ENCODE measurements at places on chromosomes 3 and 15.
A peak's percentile ranks its signal among the peaks of the same experiment; 100 is the strongest.

DNA sequence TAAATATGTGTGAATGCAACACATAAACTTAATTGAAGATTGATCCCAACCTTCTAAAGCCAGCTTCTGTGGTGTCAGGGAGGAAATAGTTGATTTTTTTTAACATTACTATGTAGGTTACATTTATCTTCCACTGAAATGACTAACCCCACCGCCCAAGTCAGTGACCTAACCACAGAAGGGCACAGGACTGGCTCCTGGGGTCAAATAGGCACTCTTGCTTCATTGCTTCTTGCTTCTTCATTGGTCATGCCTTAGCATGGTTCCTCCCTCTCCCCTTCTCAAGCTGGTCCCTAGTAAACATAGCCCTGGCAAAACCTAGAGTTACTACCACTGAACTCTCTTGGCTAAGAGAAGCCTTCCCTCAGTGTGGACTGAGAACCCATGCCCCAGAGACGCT is 12.3 kb downstream of the EIF1B start:
- no peak for DNase-seq

DNA sequence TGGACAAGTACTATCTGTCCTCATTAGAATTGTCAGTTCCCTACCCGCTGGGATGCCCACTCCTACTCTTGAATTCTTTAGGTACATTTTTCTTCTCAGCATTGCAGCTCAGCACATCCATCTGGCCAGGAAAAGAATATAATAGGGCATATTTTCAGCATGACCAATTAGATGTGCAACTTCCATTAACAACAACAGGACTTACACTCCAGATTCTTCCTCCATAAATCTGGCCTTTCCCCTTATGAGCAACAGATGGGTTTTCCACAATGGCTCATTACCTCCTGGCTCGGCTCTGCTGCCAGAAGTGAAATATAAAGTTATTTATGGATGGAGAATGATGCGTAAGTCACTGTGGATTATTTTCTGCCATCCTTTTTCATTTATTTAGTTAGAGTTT is 443.8 kb upstream of the TGFBR2 start:
- DNase-seq, result no peak

GRCh38 chr3:41000471-41000870 is 198.8 kb upstream of the CTNNB1 start:
- DNase-seq, result no peak

- DNase-seq, result no peak
These were observed 3.3 kb downstream of the VPS8 start for GRCh38 chr3:184815046-184815930.

DNA sequence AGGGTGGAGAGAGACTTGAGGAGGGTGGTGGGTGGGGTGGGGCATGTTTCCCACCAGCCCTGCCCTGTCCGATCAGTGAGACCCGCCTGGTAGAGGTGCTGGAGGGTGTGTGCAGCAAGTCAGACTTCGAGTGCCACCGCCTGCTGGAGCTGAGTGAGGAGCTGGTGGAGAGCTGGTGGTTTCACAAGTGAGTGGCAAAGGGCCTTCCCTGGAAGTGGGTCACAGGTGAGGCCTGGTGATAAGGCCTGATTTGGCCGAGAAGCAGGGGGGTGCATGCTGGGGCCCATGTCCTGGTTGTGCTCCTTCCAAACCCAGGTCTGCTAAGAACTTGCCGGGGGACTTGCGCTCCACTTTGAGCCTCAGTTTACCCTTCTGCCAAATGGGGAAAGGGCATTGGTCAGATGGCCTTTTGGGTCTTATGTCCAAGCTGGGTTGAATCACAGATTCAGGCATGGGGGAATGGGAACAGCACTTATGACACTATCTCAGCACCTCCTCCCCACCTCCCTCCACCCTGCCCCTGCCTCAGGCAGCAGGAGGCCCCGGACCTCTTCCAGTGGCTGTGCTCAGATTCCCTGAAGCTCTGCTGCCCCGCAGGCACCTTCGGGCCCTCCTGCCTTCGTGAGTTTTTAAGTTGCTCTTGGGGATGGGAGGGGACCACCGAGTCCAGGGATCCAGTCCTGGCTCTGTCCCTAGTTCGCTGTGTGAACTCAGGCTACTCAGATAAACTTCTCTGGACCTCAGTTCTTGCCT is 4.0 kb downstream of the CRELD1 start:
- DNase-seq, result no peak

DNA sequence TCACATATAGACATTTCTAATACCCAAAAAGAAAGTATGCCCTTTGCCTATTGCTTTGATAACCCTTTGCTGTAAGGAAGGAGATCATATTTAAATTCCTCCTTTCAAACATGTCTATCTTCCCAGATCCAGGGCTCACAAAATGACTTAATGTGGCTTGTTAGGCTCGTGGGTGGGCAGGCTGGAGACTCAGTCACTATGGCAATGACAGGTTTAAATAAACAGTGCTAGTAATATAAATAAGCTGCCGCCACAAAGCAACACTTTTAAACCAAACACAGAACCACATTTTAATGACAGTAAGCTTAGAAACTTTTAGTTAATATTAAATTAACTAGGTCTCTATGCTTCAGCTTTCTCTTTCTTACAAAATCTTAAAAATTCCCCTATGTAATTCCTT is 616.0 kb upstream of the NAALADL2 start:
- DNase-seq, result no peak

- DNase-seq, result no peak
These were observed 463.2 kb upstream of the AGTR1 start for GRCh38 chr3:148234536-148234935.

DNA sequence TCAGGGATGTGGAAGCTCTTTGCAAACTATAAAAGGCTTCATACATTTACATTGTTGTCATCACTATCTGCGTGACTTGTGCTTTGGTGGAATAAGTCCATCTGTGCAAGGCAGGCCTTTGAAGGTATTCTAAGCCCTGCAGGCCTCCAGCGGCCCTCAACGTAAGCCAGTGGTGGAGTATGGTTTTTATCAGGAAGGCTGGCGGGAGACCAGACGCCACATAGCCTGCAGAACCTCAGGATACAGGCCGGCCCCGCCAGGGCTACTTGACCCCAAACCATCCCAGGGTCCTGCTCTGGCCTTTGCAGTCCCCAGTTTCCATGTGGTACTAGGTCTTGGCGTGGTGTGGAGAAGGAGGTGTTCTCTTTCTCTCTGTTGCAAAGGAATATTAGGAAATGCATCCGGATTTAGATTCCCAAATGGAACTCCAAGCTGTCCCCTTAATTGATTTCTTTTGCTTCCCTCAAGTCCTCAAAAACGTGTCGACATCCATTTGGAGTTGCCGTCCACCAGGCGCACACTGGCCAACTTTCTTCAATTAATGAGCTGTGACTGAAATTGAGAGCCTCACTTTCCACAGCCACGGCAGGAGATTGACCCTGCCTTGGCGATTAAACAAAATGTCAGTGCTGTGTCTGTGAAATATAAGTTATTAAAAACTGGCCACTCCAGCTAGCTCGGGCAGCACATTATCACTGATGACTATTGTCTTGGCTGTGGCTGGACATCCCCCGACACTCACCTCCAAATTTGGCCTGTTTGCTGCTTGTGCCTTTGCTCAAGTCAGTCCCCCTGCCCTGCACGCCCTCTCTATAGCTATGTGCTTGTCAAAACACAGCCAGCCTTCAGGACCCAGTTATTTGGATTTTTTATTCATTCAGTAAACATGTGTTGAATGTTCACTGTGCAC is 239.8 kb upstream of the TLE3 start:
- DNase-seq, result no peak

DNA sequence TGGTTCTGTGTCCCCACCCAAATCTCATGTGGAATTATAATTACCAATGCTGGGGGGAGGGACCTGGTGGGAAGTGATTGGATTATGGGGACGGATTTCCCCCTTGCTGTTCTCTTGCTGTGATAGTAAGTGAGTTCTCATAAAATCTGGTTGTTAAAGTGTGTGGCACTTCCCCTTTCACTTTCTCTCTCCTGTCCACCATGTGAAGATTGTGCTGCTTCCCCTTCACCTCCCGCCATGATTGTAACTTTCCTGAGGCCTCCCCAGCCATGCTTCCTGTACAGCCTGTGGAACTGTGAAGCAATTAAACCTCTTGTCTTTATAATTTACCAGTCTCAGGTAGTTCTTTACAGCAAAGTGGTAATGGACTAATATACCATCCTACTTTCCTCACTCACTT is 289.6 kb downstream of the EFHB start:
- no peak for DNase-seq

DNA sequence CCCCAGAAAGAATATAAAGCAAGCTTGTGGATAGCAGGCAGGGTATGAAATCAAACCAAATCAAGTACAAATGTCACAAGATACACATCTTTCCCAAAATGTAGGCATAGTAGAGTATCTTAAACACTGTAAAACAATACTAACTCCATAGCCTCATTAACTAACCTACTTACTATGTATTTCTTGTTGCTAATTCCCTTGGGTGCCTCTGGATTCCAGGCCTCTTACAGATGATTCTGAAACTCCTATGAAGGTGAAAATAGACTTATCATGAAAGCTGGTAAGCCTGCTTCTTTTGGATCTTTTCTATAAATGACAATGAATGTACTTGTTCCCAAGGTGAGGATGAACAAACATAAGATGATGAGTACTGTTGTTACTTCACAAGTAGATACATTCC is 93.8 kb downstream of the FRMD5 start:
- no peak for DNase-seq

DNA sequence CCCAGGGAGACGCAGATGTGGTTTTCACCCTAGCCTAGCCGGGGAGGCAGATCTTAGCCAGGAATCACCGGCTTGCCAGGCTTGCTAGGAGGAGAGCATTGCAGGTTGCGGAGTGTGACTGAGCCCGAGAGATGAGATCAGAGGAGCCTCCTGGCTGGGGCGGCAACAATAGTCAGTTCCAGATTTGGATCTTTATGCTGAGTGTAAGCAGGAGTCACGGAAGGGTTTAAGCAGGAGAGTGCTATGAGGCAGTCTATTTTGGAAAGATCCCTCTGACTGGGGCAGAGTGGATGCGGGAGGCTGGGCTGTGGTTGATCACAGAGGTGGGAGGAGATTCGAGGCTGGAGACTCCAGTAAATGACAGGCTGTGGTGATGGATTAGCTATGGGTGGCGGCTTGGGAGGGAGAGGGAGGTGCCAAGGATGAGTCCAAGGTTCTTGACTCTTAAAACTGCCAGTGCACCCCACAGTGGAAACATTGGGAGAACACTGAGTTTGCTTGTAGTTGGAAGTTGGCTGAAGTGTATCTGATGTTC is 10.4 kb upstream of the BAHD1 start:
- DNase-seq, result no peak

DNA sequence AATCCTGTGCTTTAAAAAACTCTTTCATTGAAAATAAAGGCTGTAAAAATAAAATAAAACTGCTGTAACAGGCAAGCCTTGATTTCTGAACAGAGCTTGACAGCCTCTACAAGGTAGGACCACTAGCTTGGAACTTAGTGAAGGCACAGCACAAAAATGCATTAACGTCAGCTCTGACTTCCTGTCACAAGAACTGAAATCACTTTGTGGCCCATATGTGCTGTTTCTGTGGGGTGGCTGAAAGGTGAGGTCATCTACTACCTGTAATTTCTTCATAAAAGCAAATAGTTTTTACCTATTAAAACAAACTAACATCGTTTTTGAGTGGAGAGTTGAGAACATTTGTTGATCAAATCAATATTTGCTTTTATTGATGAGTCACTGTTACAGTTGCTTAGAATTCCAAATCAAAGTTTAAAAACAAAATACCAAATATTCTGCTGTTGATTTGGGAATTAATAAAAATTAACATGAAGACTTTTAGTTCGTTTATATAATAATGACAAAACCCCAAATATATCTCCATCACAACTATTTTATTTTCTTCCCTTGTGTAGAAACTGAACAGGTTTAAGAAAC is 1034.1 kb downstream of the MCTP2 start:
- no peak for DNase-seq

DNA sequence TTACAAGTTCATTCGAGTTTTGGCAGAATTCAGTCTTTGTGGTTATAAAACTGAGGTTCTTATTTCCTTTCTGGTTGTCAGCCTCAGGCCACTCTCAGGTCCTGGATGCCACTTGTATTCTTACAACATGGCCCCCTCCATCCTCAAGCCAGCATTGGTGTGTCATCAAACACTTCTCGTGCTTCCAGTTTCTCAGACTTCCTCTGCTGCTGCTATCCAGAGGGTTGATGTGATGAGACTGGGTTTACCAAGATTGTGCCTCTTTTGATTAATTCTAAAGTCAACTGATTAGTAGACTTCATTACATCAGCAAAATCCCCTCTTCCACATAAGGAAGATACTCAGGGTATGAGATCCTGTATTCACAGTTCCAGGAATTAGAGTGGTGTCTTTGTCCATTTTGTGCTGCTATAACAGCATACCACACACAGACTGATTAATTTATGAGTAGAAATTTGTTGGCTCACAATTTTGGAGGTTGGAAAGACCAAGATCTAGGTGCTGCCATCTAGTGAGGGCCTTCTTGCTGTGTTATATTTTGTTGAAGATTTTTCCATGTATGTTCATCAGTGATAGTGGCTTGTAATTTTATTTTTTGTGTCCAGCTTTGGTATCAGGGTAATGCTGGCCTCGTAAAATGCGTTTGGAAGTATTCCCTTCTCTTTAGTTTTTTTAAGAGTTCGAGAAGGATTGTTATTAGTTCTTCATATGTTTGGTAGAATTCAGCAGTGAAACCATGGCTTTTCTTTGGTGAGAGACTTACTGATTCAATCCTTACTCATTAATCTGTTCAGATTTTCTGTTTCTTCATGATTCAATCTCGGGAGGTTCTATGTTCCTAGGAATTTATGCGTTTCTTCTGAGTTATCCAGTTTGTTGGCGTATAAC is 11.1 kb downstream of the LRCH3 start:
- peak; percentile 18 for DNase-seq

DNA sequence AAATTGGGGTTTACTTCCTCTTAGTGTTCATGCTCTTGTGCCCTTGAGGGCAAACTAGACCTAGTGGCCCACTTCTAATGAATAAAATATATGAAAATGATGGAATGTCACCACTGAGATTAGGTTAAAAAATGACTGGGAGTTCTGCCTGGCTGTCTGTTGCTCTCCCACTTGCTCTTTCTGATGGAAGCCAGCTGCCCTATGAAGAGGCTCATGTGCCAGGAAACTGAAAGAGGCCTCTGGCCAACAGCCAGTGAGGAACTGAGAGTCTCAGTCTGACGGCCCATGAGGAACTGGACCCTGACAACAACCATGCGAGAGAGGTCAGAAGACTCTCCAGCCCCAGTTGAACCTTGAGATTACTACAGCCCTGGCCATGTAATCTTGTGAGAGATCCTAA is 107.1 kb upstream of the FHIT start:
- DNase-seq, result no peak

DNA sequence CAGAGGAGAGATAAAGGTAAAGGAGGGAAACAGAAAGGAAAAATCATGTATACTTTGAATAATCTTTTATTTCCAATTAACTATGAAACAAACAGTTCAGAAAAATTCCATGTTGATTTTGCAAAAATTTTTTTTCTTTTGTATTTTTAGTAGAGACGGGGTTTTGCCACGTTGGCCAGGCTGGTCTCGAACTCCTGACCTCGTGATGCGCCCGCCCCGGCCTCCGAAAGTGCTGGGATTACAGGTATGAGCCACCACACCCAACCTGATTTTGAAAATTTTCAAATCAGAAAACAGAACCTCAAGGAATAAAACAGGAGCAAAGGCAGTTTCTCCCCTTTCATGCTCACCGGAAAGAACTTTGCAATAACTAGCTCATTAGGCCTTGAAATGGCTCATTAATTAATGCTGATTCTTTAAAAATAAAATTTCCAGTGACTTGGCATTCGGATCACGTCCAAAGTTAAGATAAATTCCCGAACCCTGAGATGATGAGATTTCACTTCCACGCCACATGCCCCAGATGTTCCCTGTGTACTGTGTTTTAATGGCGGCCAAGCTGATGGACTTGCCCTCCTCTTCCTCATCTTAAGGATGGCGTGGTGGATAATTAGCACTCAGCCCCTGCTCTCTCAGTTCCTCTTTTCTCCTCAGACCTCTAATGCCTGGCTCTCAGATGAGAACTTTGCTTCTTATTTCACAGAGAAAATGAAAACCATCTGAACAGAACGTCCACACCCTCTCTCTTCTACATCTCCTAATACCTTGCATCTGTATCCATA is 10.8 kb downstream of the BCL2L10 start:
- DNase-seq, result no peak

Data from activated CD8-positive, alpha-beta memory T cell treated with anti-CD3 and anti-CD28 coated beads, Interleukin-2, amount 50 U/mL, for 4 hours (primary cell).